Left hindlimb (tissue), 1 donor: ENCODE measurements at places on chromosomes 7 and 10.
A peak's percentile ranks its signal among the peaks of the same experiment; 100 is the strongest.

DNA sequence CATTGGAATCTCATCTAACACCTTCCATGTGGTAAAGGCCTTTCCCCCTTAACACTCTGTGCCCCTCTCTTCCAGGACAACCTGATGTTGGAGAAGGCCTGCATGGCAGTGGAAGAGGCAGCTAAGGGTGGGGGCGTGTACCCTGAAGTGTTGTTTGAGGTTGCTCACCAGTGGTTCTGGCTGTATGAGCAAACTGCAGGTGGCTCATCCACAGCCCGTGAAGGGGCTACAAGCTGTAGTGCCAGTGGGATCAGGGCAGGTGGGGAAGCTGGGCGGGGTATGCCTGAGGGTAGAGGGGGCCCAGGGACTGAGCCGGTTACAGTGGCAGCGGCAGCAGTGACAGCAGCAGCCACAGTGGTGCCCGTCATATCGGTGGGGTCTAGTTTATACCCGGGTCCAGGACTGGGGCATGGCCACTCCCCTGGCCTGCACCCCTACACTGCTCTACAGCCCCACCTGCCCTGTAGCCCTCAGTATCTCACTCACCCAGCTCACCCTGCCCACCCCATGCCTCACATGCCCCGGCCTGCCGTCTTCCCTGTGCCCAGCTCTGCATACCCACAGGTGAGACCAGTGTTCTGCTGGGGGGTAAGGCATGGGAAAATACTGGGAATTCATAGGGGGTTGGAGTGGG, 12.4 kb downstream of the NDST2 start:
- DNase-seq = no peak

DNA sequence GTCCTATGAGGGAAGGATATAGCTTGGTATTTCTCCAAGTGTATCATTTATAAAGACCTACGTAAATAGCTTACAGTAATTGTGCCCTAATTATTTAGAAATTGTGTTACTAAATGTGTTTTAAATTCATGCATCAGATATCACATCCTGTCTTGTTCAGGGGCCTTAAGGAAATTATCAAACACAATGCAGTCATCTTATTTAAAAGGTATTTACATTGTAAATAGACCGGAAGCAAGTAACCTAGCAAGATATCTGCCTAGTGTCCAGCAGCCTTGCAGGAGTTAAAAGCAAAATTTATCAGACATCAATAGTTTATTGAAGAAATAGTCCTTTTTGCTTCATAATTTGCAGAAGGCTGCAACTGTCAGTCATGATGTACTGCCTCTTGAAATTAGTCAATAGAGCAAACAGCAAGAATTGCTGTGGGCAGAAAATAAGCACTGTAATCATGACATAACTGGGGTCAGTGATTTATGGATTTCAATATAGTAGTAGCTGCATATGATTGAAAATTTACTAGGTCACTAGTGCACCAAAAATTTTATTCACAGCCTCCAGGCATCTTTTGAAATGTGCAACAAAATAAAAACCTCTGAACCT, 23.1 kb downstream of the GLRX3 start:
- no peak for DNase-seq

DNA sequence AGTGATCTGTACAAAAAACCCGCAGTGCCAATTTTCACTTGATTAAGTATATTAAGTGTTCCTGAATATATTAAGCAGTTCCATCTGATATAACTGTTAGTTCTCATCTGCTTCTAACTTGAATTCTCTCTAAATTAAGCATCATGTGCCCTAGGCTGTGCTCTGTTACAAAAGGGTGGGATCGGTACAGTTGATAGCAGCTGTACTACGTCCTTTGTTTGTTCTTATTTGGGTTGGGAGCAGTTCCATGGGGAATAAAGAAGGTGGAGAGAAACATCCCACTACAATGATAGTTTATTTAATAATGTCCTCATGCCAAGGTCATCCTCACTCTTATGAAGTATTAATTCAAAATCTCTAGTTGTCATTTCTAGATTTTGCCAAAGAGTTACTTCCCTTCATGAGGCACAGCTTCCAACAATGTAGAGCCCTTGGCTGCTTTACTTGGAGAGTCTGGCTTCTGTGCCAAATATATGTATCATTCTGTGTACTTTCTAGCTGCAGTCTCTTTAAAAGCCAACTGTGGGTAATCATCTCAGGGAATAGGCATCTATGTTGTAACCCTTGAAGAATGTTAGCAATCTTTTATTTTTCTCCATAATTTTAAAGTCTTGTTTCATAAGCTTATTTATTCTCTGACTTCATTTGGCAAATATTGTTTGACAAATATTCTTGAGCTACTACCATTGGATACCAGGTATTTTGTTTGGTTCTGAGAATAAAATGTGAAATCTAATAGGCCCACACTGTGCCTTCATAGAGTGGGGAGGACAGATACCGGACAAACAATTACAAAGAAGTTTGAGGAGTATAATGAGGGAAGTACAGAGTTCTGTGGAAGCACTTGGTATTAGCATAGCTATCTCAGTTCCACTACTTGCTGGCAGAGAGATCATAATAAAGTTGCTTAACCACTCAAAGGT, 22.4 kb upstream of the AHR start:
- DNase-seq = no peak

- no peak for DNase-seq
These were observed 122.4 kb upstream of the NPS start for GRCh38 chr10:127426746-127427145.

GRCh38 chr10:6382081-6382480, 179.3 kb downstream of the PFKFB3 start:
- no peak for DNase-seq

GRCh38 chr7:130733931-130734814, at the start of gene KLF14:
Gene KLF14, minus strand, starts transcription at chr7:130734207. Its CDS starts 174 bp downstream, at chr7:130734033.
- DNase-seq = peak; percentile 85
